ENCODE measurements at places on chromosomes 3 and 15.

- DNase-seq: no peak
Measured at GRCh38 chr15:95162967-95163531, 931.7 kb downstream of the MCTP2 start.

- no peak for DNase-seq
Measured at GRCh38 chr3:66037330-66037985, 1.3 kb downstream of the MAGI1 start.

DNA sequence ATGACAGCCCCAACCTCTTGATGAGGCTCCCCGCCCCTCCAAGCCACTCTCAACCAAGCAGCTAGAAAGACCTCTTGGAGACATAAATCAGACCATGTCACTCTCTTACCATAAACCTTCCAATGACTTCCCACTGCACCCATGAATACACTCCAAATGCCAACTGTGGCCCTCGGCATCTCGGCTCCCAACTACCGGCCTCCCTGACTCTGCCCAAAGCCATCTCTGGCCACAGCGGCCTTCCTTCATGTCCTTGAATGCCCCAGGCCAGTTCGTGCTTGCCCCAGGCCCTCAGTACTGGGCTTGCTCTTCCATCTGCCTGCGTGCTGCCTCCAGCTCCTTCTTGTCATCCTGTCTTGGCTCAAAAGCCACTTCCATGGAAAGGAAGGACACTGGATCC, 32.0 kb downstream of the HCN4 start:
- DNase-seq: no peak

DNA sequence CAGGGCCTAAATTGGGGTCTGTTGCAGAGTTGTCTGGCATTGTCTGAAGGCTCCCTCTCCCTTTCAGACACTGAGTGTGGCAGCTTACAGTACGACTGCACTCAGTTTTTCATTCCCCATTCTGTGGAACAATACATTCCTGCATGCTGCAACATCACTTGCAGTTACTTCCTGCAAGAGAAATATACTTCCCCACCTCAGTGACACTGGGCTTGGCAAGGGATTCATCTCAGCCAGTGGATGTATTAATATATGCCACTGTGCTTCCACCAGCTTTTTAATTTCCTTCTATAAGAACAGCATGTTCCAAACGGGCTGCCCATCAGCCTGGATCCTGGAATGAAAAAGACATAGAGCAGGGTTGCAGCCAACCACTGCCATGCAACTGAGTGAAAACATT, 23.1 kb downstream of the B3GALNT1 start:
- DNase-seq: no peak

- no peak for DNase-seq
Measured at GRCh38 chr15:51107612-51108011, 12.9 kb upstream of the TNFAIP8L3 start.

- no peak for DNase-seq
Measured at GRCh38 chr15:63292241-63292640, 14.8 kb downstream of the APH1B start.

GRCh38 chr15:74616366-74616939, 817 bp downstream of the CLK3 start:
- DNase-seq: peak; percentile 75

GRCh38 chr3:39067286-39067685, 15.5 kb downstream of the WDR48 start:
- DNase-seq: no peak

- no peak for DNase-seq
Measured at GRCh38 chr3:69403454-69403853, 17.6 kb upstream of the FRMD4B start.

GRCh38 chr3:52455283-52456168, at the start of gene NISCH:
Gene NISCH (plus strand): TSS chr3:52455604. CDS start chr3:52455642, 38 bp downstream.
- peak; percentile 93 for DNase-seq

DNA sequence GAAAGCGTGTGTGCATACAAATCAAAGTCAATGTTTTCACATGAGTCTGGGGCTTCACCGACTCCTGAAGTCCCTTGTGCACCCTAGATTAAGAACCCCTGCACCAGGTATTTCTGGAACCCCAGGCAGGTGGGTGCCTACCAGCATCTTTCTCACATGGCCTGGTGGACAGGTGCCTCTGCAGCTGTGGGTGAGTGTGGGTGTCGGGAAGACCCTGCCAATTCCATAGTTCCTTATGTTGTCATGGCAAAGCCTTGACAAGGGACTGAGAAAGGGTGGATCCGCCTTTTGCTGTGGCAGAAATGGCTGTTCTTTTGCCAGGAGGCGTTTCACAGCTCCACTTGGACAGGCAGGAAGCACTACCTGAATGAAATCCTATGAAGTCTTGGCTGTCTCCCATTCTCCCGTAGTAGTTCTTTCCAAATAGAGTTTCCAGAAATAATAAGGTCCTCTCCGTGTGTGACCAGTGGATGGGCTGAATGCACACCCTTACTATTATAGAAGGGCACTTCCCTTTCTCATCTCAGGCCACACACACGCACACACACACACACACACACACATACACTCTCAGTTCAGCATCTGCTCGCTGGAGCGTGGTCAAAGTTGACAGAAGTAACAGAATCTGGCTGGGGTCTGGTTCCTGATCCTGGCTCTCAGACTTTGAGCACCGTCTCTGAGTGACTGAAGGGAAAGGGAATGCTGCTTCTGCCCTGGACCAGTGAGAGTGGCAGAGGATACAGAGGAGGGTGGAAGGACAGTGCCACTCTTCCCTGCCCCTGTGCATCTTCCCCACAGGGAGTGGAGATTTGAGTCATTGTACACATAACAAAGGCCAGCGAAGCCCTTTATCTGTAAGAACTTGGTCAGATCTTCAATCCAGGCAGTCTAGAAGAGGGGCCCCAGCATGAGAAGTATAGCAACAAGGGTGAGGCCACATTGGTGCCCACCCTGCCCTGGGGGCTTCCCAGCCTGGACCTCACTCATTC, 38.7 kb downstream of the PDIA5 start:
- no peak for DNase-seq

DNA sequence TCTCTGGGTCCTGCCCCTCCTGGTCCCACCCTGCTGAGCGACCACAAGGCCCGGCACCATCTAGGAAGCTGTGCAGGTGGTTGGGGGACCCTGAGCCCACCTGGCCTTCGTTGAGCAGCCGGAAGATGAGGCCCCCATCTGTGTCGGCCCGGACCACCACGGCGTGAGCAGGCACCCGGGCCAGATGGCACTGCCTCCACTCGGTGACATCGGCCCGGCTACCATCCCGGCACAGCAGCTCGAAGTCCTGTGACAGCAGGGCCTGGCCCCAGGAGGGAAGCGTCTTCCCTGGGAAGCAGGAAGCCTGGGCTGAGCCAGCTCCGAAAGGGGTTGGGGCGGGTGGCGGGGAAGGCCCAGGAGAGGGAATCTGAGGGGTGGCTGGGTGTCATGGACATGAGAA, 12.6 kb downstream of the MELTF start:
- no peak for DNase-seq

GRCh38 chr3:139285691-139286090, 58.1 kb upstream of the MRPS22 start:
- DNase-seq: no peak
